ENCODE measurements at places on chromosomes 13 and 19. TPM values are rescaled to one million over a fixed set of nuclear protein-coding genes. Genes with fewer than 3 reads are reported as not detected.

Gene ZNF471
- 0.09 TPM for total RNA-seq

Gene HIPK4
- 0.16 TPM for total RNA-seq

Gene C5AR1
- total RNA-seq: 3.3 TPM

Gene RFPL4A
- 0.77 TPM for total RNA-seq

Gene BEST2
- total RNA-seq: 4.3 TPM

Gene PEX11G
- total RNA-seq: 2.1 TPM

Gene ZNF20
- total RNA-seq: not detected

Gene FPR1
- 0.16 TPM for total RNA-seq

Gene KLK10
- 0.31 TPM for total RNA-seq

Gene POLRMT
- 89.4 TPM for total RNA-seq

Gene CLEC4G
- not detected for total RNA-seq

Gene KLHL1
- not detected for total RNA-seq

Gene PIAS4
- total RNA-seq: 24.6 TPM

Gene CEACAM1
- 1.1 TPM for total RNA-seq

Gene DPP9
- 49.3 TPM for total RNA-seq

Gene CYP2A6
- not detected for total RNA-seq

Gene CD79A
- 0.92 TPM for total RNA-seq

Gene JSRP1
- 0.12 TPM for total RNA-seq

Gene TGFBR3L
- 1.8 TPM for total RNA-seq

Gene ZNF541
- total RNA-seq: not detected

Gene CEACAM16
- 0.11 TPM for total RNA-seq
